ENCODE measurements at places on chromosomes 6 and 20.

DNA sequence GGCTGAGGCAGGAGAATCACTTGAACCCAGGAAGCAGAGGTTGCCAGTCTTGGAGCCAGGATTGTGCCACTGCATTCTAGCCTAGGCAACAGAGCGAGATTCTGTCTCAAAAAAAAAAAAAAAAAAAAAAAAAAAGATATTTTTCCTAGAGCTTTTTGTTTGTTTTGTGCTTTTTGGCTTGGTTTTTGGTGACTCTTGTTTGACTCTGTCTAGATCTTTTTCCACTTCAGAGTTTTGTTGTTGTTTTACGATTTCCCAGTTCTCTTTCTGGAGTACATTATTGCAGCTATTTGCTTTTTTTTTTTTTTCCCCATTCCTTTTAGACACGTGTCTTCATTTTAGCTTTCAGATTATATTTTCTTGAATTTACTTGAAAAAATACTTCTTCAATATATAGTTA is 67.0 kb upstream of the AKAP12 start:
- DNase-seq: no peak

DNA sequence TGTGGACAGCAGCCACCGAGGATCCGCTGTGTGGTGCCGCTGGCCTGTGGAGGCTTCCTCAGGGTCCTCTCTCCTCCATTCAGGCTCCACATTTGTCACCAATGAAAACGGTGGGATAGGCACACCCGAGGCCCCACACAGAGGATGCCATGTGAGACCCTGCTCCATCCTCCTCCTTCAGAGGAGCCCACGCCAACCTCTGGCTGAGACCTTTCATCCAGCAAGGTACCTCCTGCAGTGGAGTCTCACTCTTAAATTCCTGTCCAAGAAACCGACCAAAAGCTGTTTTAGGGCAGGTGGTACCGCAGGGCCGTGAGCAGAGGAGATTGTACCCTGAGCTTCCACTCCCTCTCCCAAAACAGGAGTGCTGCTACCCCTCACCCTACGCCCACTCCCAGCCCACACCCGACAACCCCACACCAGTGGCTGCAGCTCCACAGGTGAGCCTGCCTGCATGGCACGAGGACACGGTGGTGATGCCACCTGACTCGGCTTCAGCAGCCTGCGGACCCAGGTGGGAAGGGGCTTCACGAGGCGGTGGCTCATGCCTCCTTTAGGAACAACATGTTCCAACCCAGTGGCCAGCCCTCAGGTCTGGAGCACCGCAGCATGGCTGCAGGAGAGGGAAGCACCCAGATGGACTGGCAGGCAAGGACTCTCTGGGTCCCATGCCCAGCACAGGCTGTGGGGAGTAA is 237.6 kb upstream of the AFDN start:
- DNase-seq: no peak

DNA sequence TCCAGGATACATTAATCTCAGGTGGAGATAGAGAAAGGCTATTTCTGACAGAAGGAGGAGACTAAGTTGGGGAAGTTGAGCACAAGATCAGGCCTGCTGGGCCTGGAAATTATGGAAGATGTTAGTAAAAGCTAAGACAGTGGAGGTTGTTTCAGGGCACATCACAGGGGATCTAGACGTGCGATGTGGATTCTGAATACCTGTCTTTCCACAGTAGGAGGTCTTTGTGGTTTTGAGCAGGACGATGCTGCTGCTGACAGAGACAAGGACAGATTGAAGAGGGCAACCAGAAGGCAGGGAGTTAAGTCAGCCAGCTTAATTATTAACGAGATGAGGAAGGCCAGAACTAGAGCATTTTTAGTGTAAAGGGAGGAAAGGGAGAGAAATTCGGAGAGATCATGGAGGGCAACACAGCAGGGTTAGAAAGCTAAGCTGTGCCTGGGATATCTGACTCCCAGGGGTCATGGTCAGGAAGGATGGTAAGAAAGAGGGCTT is 384.9 kb downstream of the MAFB start:
- no peak for DNase-seq

GRCh38 chr20:32480371-32481241 is 104.5 kb downstream of the NOL4L start:
- peak; percentile 60 for DNase-seq

- DNase-seq: no peak
Observed at GRCh38 chr20:62406635-62407176, 379 bp downstream of the CABLES2 start.
